ENCODE measurements at places on chromosomes 2 and 18. TPM values are rescaled to one million over a fixed set of nuclear protein-coding genes. Genes with fewer than 3 reads are reported as not detected.

GRCh38 chr2:11757101-11757500, 10.7 kb downstream of the LPIN1 start:
- DNase-seq, result no peak

DNA sequence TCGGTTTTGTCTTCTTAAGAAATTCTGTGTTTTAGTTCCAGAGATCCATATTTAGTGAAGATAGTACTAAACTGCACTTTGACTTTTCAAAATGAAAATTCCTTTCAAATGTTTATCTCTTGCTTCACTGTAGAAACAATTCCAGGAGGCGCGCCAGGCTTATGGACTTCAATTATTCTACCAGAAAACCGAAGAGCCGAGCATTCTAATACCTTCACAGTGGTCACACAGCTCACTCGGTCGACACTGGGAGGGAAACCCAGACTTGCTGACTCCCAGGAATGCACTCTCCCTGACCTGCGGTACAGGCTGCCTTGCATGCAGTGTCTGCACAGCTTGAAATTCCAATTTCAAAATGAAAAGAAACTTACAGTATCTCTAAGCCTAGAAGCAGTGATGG, 119.9 kb upstream of the PIEZO2 start:
- no peak for DNase-seq

DNA sequence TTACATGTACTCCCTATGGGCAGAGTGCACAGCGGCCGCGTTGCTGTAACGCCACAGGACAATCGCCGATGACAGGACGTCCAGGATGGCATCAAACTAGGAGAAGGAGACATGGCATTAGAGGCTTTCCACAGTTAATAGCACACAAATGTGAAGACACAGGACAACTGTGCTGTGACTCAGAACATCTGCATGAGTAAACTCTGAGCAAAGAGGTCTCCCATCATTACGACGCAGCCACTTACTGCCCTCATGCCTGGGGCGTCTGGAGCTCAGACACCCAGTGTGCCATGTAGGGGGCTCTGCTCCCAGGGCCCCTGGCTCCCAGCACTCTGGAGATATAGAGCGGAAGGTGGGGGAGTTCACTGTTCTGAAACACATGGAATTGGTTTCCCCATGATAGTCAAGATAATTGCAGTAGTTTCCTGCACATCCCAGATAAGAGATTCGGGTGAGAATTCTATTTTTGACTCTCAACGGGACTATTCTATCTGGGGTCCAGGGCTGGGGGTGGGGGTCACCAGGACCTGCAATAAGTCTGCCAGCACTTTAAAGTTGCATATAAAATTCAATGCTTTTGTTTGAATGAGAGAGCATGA, 168.1 kb downstream of the TMEM163 start:
- no peak for DNase-seq

DNA sequence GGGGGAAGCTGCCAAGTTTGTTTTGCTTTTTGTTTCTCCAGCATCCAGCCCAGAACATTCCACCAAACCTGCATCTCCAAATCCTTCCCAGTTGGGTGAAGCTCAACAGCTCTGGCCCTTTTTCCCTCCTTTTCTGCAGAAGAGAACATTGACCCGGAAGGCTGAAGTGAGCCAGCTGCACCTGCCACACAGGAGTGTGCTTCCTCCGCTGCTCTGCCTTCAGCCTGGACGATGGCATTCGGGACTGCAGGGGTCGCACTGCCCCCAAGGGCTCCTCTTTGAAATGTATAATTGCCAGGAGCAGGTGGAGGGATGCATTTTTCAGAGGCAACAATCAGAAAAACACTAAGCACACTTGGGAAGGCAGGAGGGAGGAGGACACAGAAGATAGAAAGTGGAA, 41.8 kb downstream of the ST8SIA5 start:
- no peak for DNase-seq

DNA sequence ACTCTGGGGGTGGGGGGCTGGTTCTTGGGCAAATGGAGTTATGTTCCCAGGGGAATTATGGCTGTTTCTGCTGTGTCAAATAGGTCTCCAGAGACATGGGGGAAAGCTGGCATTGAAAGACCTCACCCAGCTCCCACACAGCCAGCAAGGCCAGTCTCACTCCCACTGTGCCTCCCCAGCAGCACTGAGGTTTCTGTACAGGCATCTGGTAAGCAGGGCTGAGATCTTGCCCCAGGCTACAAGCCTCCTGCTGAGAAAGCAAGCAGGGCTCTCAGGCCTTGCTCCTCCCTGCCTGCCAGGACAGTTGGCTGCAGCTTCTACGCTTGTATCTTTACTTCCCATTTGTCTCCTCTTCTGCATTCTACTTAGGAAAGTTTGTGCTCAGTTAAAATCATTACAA, 50.5 kb upstream of the FHOD3 start:
- no peak for DNase-seq

DNA sequence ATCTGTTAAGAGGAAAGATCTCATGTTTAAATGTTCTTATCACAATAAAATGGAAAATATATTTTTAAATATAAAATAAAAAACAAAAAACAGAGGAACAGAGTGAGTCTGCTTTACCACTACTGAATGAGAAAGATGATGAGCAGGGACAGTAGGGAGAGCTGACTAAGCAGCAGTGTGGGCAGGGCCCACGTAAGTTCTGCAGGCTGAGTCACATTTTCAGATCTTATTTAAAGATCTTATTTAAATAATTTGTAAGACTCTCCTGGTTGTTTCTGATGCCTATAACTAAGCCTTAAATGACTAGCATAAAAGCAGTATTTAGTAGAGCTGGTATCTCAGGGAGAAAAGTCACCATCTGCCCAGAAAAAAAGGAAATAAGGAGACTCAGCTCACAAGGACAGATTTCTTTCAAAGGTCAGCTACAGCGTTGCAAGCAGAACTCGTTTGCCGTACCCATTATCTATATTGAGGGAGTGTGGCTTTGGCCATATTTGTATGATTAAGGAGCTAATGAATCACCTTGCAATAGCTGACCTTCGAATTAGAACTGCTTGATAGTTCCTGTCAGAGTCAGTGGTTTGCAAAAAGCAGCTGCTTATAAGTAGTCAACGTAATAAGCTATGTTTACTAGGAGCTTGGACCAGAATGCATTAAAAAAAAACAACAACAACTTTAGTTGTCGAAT, 322.1 kb upstream of the CHAC2 start:
- DNase-seq, result no peak

DNA sequence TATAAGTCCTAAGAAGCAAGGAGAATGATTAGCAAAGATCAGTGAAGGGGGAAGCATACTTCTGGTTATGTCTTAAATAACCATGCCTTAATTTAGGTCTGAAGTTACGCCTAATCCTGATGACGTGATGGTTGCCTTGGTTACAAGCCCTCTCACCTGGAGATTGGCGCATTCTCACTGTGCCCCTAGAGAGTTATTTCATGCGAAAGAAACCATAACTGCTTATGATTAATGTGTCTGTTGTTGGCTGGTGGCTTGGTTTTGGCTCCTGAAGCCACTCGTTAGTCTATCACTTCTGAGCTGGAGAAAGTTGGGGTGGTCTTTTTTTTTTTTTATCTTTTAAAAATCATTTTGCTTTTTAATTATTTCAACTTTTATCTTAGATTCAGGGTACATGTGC, 47.0 kb downstream of the TNFRSF11A start:
- DNase-seq, result no peak

GRCh38 chr18:64037812-64038414, 68.0 kb downstream of the SERPINB8 start:
- peak; percentile 6 for DNase-seq

GRCh38 chr2:219435701-219436100, 1.1 kb downstream of the SPEG start:
- no peak for DNase-seq

DNA sequence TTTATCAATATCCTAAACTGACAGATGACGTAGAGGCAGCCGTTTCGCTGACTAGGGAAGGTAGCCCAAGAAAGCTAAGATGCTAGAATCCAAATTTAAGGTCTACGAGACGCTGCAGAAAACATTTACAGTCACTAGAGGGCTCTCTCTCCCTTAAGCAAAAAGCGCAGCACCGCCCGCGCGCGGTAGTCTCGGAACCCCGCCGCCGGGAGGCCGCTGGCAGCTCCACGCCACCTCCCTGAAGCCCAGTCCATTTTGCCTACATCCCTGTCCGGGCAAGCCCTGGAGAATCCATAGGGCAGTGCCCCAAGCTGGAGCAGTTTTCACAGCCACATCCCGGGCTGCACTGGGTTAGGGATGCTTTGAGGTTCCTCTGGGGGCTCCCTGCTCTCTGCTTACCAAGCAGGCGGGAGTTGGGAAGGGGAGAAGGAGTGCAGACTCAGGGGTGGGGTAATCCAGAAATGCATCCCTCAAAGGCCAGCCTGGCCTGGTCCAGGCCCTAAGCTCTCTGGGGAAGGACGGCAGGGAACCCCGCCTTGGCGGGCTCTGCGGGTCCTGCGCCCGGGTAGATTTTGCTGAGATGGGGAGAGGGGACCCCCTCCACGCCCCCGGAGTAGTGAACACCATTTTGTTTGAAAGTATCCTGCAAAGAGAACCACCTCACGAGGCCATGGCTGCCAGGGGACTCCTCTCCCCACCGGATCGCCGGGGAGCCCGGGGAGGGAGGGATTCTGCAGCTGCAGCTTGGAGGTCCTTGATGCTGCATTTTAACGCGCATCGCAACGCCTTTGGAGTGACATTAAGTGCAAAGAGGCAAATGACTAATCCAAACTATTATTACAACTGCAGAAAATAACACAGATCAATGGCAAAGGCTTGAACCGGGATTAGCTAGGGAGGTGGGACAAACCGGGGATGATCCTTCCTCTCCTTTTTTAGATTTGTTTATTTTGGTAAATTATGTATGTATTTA, 1.3 kb upstream of the DPYSL5 start:
- DNase-seq, result peak; percentile 63

DNA sequence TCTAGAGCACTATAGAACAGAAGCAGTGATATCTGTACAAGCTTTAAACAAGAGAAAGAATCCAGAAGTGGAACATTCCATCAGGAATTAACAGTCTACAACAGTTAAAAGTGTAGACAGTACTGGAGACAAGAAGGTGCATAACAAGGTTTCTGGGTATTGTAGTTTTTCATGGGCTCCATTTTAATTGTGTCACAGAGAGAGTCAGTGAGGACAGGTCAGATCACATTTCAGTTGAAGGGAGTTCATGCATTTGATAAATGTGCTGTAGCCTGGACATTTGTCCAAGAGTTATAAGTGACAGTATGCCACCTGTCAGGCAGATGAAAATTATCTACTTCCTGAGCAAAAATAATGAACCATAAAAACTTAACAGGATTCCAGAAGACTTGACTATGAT, 328.6 kb downstream of the CNTNAP5 start:
- DNase-seq, result no peak

DNA sequence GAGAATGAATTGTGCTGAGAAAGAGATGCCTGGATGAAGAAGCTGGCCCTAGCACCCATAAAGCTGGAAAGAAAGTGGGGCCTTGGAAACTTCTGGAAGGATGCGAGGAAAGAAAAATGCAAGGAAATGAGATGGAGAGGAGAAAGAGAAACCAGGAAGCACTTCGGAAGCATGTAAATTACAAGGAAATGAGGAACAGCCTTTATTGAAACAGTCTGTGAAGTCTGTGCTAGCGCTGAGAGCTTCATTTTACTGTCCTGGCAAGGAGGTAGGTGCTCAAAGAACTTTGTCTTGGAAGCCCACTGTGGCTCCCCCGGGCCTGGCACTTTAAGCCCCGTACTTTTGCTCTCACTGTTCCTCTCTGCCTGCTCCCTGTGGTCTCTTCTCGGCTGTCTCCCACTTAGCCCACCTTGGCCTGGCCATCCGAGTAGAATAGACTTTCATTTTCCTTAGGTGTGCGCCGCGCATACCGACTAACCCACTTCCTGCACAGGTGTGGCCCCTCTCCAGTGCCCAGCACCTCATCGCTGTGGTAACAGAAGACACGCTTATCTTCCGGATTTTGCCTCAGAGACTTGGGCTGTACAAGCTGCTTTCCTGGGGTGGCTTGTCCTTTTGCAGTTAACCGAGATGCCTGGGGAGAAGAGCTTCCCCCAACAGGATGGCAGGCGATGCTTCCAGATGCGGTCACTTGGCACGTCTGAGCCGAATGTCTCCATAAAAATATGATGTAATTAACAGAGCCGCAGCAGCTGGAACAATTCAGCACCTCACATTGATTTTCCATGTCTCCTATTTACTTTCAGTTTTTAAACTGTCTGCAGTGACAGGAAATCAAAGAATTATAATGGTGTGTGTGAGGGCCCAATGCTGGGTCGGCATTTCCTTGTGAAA, 199.6 kb downstream of the HRH4 start:
- DNase-seq, result no peak

DNA sequence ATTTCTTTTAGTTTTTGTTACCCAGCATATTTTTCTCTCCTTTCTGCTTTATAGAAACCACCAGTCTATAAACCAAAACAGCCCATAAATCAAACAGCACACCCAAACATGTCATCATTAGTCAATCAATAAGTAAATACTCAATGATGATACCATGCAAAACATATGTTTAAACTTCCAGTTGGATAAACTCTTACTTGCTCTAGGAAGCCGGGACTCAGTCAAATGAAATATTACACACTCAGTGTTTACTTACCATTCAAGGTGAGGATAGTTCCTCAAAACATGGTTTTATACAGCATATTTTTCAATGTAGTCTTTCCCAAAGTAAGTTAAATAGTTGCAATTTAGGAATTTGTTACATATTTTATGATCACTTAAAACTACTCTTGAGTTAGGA, 343.6 kb upstream of the NXPH2 start:
- DNase-seq, result no peak

GRCh38 chr18:5464251-5464650, 79.5 kb downstream of the EPB41L3 start:
- DNase-seq, result no peak

DNA sequence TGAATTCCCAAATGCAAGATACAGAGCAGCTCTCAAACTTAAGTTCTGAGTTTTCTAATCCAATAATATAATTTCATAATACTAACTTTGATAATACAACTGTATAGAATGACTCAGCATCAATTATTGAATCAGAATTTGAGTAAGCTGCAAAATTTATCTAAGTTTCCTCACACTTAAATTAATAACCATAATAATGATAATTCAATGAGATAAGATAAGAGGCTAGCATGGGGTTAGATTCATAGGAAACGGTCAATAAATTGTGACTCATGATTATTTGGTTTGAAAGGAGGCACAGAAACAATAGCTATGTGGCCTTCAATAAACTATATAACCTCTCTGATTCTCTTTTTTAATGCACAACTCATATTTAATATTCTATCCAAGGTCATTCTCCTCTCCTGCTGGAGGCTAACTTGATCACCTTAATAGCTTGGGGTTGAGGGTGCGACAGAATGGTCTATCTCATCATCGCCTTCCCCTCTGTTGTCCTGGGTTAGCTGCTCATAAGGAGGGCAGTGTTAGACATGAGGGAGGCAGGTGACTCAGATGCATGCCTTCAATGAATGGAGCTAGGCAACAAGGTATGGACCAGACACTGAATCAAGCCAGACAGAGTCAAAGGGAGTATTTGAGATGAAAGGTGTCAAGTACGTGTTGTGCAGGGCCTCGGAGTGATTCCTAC, 36.2 kb upstream of the BMP10 start:
- peak; percentile 3 for DNase-seq

- no peak for DNase-seq
These were observed 111.4 kb upstream of the GATA6 start for GRCh38 chr18:22057908-22058527.

FRZB gene
- total RNA-seq, result not detected

REG3G gene
- total RNA-seq, result not detected

BUB1 gene
- 76.6 TPM for total RNA-seq

KCNG2 gene
- not detected for total RNA-seq

Data from Caki2 (cell line).